Suppressor macrophage treated with lipopolysaccharide for 4 hours (primary cell): ENCODE measurements at places on chromosomes 13 and 19.
A peak's percentile ranks its signal among the peaks of the same experiment; 100 is the strongest.

DNA sequence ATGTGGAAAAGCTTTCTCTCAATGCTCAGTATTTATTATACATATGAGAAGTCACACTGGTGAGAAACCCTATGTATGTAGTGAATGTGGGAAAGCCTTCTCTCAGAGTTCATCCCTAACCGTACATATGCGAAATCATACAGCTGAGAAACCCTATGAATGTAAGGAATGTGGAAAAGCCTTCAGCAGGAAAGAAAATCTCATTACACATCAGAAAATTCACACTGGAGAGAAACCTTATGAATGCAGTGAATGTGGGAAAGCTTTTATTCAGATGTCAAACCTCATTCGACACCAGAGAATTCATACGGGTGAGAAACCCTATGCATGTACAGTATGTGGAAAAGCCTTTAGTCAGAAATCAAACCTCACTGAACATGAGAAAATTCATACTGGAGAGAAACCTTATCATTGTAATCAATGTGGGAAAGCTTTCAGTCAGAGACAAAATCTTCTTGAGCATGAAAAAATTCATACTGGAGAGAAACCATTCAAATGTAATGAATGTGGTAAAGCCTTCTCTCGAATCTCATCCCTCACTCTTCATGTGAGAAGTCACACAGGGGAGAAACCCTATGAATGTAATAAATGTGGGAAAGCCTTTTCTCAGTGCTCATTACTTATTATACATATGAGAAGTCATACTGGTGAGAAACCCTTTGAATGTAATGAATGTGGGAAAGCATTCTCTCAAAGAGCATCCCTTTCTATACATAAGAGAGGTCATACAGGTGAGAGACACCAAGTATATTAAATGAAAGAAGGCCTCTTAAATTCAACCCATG lies 34.4 kb downstream of the ZNF568 start:
- DNase-seq = no peak

DNA sequence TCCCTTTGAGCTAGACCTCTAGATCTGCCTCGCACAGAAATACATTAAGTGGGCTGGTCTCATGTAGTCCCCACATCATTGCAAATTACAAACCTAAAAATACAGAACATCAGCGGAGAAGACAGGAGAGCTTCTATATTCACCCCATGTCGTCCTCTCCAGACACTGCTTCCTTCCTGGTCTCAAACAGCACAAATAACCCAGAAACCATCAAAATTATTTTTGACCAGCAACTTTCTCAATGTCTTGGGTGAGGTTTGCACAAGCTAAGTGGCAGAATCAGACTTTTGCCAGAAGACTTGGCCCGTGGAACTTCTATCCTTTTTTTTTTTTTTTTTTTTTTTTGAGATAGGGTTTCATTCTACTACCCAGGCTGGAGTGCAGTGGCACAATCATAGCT lies 28.2 kb downstream of the CLEC17A start:
- DNase-seq = no peak

GRCh38 chr13:79283742-79284141 lies 122.3 kb downstream of the RBM26 start:
- no peak for DNase-seq

DNA sequence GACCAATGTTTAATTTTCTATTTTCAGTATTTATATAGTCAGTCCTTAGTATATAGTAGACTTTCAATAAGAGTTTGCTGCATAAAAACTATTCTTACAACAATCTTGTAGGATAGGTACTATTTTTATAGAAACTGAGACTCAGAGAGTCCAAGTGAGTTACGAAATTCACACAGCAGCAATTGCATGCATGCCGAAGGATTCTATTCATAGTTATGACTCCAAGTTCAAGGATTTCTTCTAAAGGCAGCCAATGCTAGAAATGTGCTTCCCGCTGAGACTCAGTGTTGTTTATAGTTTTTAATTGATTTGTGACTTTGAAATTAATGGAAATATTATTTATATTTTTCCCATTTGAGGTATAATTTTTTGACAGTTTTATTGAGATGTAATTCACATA lies 62.7 kb upstream of the CSNK1A1L start:
- DNase-seq = no peak

- no peak for DNase-seq
Observed at GRCh38 chr13:37665420-37665819, 66.9 kb upstream of the POSTN start.

DNA sequence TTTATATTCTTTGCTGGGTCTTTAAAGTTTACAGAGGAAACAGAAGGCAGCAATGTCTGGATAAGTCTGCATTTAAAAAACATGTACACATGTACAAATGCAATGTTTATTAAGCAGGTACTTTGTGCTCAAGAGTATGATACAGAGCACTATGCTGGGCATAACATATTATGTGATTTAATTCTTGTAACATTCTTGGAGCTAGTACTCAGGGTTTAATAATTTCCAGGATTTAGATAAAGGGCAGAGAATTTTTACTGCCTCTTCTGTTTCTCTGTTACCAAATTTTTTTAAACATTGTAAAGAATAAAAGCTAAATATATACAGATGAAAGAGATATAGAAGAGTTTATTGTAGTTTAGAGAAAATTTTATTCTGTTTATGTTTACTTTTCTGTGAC lies 152.7 kb downstream of the ZNF737 start:
- no peak for DNase-seq

DNA sequence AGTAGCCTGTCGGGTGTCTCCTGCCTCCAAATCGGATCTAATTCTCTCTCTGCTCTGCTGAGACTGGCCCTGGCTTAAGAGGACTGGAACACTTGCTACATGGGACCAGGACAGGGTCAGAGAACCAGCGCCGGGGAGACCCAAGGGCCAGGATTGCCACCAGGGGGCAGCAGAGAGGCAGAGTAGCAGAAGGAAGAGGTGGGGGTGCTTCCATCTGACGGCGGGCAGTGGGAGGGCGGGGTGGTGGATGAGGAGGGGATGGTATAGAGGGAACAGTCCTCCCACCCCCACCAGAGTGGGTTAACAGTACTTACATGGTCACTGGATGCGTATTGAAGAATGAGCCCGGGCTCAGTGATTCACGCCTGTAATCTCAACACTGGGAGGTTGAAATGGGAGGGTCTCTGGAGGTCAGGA lies 11.9 kb downstream of the SELENOW start:
- DNase-seq = peak; percentile 85

- peak; percentile 33 for DNase-seq
Observed at GRCh38 chr13:50080911-50081678, 65.9 kb downstream of the KCNRG start.
